ENCODE measurements at places on chromosomes 5 and 9.
A peak's percentile ranks its signal among the peaks of the same experiment; 100 is the strongest.

DNA sequence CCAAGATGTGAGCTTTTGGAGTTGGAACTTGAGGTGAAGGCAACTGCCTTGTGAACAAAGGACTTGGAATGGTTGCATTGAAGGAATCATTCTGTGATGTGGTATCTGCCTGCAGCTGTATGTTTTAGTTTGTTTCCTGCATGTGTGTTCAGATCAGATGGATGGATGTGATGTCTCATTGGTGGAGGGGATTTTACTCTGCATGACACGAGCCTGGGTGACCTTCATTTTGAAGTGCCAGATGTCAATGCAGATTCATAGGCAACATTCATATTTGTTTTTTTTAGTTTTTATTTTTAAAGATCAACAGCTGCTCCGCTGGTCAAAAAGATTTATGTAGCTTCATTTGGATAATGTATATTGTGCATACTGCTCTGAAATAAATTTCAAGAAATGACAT, 13.5 kb downstream of the FBXL7 start:
- DNase-seq: no peak

DNA sequence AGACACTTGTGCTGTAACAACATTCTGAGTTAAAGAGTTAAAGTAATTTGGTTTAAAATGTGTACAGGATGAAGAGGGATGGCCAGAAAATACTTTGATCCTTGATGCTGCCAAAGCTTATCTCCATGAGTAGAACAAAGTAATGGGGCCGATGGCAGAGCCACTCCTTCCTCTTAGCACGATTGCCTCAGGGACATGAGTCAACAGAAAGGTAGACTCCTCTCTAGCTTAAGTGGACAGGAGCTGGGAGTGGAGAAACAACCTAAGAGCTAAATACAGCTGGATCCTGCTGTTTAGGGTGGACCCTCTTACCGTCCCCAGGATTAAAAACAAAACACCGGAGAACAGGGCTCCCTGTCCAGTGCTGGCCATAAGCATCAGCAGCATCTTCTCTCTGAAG, 267.3 kb downstream of the IRX1 start:
- no peak for DNase-seq

GRCh38 chr9:133569891-133570690, 35.6 kb downstream of the ADAMTSL2 start:
- no peak for DNase-seq

GRCh38 chr5:151068433-151069197, 12.2 kb downstream of the TNIP1 start:
- DNase-seq: no peak

- no peak for DNase-seq
Measured at GRCh38 chr9:13269589-13270452, 9.7 kb downstream of the MPDZ start.

GRCh38 chr5:156119692-156120091, 207.3 kb upstream of the SGCD start:
- no peak for DNase-seq

DNA sequence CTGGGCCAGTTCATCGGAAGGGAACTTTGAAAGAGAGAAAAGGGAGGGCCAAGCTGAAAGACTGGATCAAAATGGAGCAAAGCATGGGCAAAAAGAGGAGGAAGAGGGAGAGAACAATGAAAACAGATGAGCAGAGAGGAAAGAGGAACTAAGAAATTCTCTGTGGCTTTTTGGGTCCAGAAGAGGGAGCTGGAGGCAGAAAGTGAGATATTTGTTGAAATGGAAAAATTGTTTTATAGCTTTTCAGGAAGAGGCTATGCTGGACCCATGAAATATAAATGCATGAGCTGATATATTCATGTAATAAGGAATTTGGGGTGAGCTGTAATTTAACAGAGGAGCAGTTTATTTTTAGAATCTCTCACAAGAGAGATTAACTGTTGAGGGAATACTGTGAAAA, 457.3 kb downstream of the DMAC1 start:
- peak; percentile 9 for DNase-seq

GRCh38 chr5:10789021-10789420, 28.0 kb upstream of the DAP start:
- no peak for DNase-seq

DNA sequence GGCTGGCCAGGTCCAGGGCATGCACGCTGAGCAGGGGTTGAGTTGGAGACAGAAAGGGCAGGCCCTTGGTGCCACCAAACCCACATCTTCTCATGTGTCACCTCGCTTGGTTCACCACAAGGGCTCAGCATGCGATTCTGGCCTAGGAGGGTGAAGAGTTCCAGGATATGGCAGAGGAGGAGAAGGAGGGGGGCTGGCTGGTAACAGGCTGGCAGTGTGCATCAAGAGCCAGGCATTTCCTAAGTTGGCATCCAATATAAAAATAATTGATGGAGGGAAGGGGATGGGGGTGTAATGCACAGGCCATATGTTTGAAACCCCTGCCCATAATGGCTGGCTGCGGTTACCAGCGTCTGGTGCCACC, 255.6 kb downstream of the NFIB start:
- no peak for DNase-seq

DNA sequence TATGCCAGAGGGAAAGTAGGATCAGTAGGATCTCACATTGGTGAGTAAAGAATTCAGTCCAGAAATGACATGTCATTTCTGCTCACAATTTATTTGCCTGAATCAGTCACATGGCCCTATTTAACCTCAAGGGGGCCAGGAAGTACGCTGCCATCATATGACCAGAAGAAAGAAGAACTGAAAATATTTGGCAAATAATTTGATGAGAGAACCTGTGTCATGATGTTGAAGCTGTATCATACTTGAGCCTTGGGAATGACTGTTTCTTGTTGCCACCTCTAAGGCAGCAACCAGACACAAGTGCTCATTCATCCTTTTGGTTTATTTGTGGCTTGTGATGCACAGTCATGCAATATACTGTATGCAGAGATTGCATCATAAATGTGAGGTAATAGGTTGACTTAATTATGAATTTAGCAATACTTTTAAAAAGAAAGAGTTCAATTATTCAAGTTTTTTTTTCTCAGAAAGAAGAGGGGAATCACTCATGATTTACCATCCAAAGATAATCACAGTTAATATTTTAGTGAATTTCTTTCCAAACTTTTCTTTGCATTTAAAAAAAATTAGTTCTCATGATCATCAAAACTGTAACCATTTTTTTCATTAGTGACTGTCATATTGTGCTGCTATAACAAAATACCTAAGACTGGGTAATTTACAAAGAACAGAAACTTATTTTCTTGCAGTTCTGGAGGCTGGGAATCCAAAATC, 8.2 kb upstream of the ZFYVE16 start:
- DNase-seq: peak; percentile 65

GRCh38 chr9:80158131-80158530, 586.4 kb downstream of the TLE4 start:
- DNase-seq: no peak

GRCh38 chr5:179830818-179831468, 10.2 kb downstream of the SQSTM1 start:
- DNase-seq: no peak

- DNase-seq: no peak
Measured at GRCh38 chr5:39231705-39232525, 12.6 kb upstream of the FYB1 start.

DNA sequence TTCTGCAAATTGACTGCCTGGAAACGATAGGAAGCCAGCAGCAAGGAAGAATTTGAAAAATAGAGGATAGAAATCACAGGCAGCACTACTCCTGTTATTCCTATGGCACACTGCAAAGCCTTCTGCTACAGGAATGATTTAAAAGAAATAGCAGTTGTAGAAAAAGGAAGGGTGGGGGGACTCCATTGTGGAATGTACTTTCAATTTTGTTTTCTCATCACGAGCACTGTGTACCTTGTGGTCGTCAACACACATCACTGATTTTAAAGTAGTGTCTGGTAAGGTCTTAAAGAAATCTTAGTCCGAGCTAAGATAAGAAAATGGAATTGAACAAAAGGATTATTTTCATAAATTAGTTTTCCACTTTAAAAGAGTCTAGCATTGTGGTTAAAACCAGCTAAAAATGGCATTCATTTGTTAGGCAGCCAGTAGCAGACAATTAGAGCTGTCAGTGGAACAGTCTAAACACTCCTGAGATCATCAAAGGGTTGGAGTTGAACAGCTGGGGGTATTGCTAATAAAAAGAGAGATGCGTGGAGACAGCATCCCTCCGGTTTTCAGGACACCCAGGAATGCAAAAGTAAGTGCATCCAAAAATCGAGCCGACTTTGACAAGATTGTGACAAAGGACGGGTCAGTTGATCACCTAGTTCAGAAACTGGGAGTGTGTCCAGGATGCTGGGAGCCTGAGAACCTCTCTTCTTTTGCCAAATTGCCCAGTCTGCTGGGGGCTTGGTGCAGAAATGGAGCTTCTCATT, 97.8 kb upstream of the WWC1 start:
- no peak for DNase-seq

DNA sequence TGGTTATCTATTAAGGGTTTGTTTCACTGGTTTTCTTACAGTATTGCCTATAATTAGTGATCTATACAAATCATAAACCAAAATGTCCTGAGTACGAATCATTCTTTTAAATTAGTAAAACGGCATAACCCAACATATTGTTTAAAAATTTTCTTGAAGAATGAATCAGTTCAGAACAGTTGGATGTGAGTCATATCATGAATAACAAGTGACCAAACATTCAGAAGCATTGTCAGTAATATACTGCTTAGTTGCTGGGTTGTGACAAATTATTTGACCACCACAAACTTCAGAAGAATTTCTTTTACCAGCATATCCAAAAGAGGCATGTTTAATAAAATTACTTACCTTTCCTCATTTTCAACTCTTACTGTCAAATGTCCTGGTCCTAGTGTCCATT, 111.2 kb downstream of the UNC13B start:
- DNase-seq: no peak

DNA sequence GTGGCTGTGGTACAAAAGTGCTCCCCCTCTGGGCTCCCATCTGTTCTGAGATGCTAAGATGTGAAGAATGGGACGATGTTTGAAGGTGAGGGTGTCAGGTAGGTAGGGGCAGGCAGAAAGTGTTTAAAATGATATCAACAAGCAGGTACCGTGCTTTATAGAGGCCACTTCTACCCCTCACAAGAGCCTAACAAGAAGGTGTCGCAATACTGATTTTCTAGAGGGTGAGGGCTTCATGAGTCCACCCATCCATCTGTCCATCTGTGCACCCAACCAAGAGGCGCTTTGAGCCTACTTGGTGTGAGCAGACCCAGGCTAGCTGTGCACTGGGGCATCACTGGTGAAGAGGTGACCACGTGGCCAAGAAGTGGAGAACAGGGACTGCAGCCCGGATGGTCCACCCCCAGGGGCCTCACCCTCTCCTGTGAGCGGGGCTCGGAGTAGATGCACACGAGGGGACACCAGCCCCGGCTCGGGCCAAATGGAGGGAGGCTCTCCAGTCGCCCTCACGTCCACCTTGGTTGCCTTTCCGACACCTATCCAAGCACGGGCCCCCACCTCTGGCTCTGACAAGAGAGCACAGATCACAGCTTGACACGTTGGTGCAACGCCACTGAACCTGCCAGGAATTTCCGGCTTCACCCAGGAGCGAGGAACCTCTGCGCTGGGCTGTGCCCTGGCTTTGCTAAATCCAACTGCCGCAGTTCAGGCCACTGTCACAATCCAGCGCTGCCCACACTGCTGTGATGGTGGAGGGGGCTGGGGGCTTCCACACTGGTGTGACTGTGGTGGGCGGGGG, 34.5 kb downstream of the CRB2 start:
- DNase-seq: no peak

GRCh38 chr5:75985077-75985476, 98.1 kb upstream of the SV2C start:
- DNase-seq: no peak

GRCh38 chr5:119943148-119943547, 313.8 kb downstream of the FAM170A start:
- no peak for DNase-seq

DNA sequence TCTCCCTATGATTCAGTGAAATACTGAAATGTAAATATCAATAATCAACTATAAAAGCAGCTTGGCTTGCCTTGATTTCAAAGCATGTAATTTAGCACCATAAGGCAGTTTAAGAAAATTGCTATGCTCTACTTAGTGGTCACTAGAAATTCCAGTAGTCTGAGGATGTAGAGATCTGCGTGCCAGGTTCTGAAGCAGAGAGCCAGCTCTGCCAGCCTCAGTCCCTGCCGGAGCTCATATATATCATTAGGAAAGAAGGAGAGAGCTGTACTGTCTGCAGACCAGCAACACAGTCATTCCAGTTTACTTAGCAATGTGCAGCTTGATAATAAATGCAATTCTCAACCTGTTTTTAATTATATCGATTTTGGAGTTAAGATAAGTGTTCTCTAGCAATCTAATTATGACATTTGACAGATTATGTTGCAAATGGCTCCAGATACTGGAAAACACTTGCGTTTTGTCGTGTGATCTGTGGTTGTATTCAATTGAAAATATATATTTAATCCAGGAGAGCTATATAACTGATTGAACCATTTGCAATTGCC, 540.5 kb downstream of the CTNND2 start:
- DNase-seq: no peak

- DNase-seq: no peak
Measured at GRCh38 chr5:9373571-9373970, 172.3 kb downstream of the SEMA5A start.

DNA sequence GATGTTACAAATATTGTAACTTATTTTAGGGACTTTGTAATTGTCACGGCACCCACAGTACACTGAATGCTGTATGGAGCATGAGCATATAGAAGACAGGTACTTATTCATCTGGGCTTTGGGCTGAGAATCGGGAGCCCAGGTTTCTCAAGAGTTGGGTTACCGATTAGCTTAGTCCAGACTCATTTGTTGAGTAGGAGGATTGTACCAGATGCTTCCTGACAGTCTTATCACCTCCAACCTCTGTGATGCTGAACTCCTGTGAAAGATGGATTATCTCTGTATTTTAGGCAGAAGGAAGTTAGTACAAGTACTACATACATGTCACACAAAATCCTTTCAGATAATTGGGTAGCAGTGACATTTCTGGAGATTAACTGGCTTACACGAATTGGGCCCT, 79.2 kb downstream of the SV2C start:
- no peak for DNase-seq

DNA sequence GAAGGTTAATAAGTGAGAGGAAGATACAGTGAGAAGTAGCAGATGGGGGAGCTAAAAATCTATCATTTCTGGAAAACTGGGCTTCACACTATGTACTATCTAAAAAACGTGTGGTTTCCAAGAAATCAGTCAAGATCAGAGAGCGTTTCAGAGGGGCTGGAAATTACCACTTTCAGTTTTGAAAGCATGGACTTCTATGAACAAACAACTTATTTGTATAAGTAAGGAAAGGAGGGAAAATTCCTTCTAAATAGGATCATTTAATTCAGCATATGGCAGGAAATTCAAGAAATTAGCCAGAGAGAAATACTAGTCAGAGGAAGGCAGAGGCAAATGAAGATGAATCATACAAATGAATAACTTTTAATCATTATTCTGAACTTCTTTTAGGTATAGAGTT, 11.3 kb downstream of the TNC start:
- no peak for DNase-seq

- DNase-seq: no peak
Measured at GRCh38 chr5:147887930-147888329, 9.4 kb downstream of the SCGB3A2 start.

DNA sequence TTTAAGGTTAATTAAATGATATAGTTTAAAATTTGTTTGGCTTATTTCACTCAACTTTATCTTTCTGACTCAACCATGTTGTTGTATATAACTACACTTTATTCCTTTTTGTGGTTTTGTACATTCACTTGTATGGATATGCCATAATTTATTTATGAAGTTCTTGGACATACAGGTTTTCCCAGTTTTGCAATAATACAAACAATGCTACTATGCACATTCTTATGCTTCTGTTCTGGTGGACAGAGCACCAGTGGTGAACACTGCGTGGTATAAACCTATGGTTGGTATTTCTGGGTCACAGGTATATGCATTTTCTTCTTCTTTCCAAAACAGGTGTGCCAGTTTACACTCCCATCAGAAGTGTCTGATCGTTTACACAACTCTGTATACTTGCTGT, 35.7 kb upstream of the TRIM14 start:
- no peak for DNase-seq

Data from RPMI8226 (cell line).